ENCODE measurements at places on chromosomes 13 and 19.

- no peak for DNase-seq
Measured at GRCh38 chr13:51643882-51644281, 59.6 kb downstream of the WDFY2 start.

GRCh38 chr13:29704648-29705047, 109.2 kb upstream of the SLC7A1 start:
- peak; percentile 64 for DNase-seq

DNA sequence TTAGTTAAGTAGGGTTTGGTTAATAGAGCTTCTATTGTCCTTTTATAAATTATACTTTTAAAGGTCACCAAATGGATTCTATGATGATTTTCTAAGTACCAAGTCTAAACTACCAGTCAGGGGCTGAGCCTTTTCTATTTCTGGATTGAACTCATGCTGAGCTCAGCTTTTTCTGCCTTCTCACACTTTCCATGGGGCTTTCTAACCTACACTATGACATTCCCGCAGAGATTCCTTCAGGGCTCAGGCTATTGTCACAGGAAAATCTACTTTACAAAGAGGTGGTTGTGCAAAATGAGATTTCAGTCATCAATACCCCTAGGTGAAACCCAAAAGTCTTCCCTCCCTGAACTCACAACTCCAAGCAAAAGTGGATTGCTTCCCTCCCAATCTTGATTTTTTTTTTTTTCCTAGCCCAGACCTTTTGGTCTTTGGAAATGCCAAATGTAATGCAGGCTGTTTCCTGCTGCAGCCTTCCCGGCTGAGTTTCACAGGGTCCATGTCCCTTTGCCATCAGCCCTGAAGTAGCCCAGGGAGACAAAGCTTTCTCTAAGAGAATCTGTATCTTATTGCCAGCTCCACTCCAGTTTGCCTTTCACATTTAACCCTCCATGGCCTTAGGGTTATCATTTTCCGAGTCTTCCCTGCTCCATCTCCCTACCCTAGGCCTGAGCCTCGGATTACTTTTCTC, 13.6 kb downstream of the C13orf42 start:
- no peak for DNase-seq

- peak; percentile 88 for DNase-seq
Measured at GRCh38 chr13:110914331-110915056, 375 bp downstream of the ANKRD10 start.

Data from SK-N-SH (cell line).